Hippocampal formation (tissue), 2 donors: ENCODE measurements at places on chromosomes 3 and 15.

DNA sequence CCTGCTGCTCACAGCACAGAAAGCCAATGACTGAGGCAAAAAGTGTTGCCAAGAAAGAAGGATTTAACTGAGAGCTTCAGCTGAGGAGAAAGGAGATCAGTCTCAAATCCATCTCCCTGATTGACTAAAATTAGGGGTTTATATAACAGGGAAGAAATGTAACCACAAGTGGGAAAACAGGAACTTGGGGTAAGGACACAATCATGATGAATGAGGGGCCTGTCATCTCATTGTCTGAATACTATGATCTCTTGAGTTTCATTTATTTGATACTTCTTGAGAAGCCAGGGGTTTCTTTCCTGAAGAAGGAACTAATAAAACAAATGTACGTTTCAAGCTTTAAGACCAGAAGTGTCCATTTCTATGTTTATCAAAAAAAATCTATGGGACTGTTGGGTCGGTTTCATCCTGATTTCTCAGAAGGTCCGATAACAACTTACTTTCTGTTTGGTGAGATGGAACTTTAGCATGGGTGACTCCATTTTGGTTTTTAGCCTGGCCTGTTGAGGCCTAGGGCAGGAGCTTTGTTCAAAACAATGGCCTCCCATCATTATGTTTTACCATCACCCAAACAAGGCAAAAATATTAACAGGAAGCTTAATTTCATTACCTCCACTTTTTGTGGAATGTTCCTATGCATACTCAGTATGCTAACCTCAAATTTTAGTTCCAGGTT is 76.6 kb upstream of the PIAS1 start:
- DNase-seq = no peak

- no peak for DNase-seq
Measured at GRCh38 chr15:38672814-38673670, 108.4 kb upstream of the RASGRP1 start.

DNA sequence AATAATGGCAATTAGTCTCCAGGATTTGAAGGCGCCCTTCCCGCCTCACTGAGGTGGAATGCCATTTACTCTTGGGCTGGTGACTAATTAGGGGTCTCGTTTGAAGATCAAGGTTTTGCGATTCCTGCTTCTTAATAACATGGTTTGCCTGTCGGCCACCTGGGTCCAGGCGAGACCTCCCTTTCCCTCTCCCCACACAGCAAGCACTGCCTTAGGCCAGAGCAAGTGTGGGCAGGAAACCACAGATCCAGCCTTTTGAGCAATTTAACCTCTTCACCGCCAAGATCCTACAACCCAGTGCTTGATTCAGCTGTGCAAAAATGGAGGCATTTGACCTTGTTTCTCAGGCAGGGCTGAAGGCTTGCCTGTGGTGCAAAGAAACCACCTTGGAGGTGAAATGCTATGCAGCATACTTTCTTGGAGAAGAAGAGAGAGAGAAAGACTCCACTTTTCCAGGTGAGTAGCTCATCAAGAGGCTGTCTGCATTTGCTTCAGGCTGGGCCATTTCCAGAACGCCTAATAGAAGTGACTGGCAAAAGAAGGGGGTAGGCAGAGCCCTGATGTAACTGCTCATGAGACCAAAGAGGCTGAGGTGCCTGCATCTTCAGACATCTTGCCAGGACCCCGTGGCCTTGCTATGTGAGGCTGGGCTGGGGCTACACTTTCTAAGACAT is 34.1 kb upstream of the WNT5A start:
- no peak for DNase-seq

DNA sequence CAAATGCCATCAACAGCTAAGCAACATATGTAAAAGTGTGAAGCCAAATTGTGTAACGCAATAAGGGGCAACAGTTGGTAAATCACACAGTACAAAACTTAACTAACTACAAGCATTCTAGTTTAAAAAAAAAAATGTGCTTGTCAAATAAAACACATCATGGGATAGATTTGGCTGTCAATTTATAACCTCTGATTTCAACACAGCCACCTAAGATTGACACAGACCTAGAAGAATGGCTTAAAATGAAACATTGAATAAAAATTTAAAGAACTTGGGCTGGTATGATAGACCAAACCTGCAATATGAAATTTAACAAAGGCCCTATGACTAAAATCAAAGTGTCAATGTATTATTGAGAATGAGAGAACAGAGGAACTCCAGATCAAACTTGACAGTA is 148.4 kb downstream of the NR1I2 start:
- DNase-seq = no peak

DNA sequence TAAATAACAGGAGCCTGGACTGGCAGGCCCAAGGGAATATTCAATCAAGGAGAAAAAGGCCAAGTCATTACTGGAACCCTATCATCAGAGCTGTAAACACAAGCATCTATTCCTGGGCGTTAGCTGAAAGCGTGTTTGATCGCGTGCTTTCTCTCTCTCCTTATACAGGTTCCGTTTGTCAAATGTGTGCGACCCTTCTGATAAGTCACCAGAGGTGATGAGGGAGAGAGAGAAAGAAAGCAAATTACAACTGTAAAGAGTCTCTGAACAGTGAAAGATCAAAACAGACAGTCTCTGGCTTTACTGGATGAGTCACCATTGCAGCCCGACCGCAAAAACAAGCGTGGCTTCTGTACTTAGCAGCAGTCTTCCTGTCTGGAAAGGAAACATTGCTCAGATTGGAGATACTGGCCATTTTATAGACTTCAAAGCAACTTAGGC is 39.5 kb upstream of the TPRG1 start:
- DNase-seq = no peak

DNA sequence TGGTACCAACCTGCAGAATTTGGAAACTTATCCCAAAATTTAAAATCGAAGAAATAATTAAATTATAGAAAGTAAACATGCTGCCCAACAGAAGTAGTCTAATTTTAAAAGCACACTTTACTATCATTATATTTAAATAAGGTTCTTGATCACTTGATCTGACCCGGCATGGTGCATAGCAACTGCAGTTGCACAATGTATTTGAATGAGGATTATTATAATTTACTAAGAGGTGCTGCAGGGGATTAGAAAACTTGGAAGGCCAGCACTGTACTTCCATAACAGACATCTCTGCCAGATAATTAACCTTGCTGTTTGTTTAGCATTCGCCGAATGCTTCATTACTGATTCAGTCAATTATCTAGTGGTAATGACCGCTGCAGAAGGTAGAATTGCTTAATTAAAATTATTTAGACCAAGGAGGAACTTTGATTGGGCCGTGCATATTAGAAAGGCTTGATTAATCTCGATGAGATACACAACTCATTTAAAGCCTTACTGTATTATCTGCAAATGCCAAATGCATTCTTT is 971.6 kb downstream of the ZPLD1 start:
- DNase-seq = no peak

GRCh38 chr3:162117961-162118360 is 621.4 kb downstream of the OTOL1 start:
- DNase-seq = no peak

DNA sequence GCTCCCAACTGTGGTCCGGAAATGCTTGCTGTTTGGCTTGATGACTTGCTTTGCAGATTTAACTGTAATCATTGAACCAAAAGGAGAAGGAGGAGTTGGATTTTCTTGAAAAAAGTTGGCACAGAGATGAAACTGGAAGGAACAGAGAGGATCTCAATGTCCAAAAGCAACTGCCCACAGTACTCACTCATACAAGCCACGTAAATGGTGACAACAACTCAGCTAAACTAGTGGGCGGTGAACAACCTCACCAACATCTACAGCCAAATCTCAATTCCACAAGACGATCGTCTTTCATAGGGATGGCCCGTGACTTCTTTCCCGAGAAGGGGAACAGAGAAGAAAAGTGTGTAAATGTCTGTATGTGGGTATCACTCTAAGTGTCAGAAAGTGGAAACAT is 48.1 kb downstream of the MYO5C start:
- no peak for DNase-seq

GRCh38 chr15:66482539-66482938 is 15.0 kb downstream of the SNAPC5 start:
- DNase-seq = no peak

DNA sequence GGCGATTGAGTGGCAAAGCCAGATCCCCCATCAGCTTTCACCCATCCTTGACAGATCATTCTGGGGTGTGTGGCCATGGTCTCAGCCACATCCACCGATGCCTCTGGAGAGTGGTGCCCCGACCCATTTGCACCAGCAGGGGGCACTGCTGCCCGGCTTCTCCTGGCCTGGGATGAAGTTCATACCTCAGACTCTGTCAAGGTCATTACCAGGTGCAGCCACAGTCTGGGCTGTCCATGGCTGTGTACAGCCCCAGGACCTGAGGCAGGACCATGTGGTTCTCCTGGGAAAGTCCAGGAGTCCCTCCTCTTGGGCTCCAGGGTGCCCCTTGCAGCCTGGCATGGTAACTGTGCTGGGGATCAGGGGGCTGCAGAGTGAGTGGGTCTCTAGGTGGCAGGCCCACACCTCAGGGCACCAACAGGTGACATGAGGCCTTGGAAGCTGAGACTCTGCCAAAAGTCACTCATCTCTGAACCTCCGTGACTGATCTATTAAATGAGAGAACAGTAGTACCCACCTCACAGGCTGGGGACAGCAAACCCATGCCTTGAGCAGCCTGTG is 67.2 kb downstream of the CACNA2D2 start:
- no peak for DNase-seq

- DNase-seq = no peak
Measured at GRCh38 chr3:30518872-30519271, 87.5 kb upstream of the TGFBR2 start.

GRCh38 chr15:87527875-87528274 is 728.7 kb downstream of the NTRK3 start:
- DNase-seq = no peak

DNA sequence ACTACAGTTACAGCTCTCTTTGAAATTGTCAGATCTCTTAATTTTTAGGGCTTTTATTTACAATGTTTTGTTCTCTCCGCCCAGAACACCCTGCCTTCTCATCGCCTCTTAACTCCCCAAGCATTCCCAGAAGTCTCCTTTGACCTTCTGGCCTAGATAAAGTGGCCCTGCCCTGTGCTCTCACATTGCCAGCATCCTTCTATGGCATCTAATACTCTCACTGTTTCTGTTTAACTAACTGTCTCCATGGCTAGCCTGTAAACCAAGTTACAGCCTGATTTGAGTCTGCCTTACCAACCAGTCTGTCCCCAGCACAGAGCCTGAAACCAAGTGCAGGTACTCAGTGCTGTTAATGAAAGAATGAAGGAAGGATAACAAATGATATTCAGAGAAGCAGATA is 19.9 kb downstream of the COL8A1 start:
- no peak for DNase-seq

GRCh38 chr3:131907796-131908195 is 127.0 kb downstream of the CPNE4 start:
- DNase-seq = no peak

GRCh38 chr15:45386420-45386819 is 8.1 kb upstream of the GATM start:
- DNase-seq = peak; percentile 62

GRCh38 chr15:100108846-100109245 is 232.9 kb downstream of the ADAMTS17 start:
- no peak for DNase-seq

- no peak for DNase-seq
Measured at GRCh38 chr3:128748557-128748956, 22.6 kb downstream of the RAB7A start.

- no peak for DNase-seq
Measured at GRCh38 chr3:81936817-81937216, 175.4 kb upstream of the GBE1 start.

GRCh38 chr3:106809041-106809440 is 568.2 kb upstream of the CCDC54 start:
- DNase-seq = no peak
